Tibial nerve (tissue), 4 donors: ENCODE measurements at places on chromosomes 5 and 9. TPM values are rescaled to one million over a fixed set of nuclear protein-coding genes. Genes with fewer than 3 reads are reported as not detected.

FOXE1 gene
- total RNA-seq: not detected

ENG gene
- total RNA-seq: 99.8 TPM

LECT2 gene
- not detected for total RNA-seq

HARS1 gene
- total RNA-seq: 63.9 TPM

NXNL2 gene
- total RNA-seq: 1.5 TPM

CCDC187 gene
- total RNA-seq: not detected

DBH gene
- 1.2 TPM for total RNA-seq

TMC1 gene
- total RNA-seq: 2.3 TPM

TTC23L gene
- total RNA-seq: 5.4 TPM

ZNF484 gene
- total RNA-seq: 17.3 TPM

ANKRD34B gene
- total RNA-seq: not detected

LYRM7 gene
- 10.1 TPM for total RNA-seq

ECM2 gene
- total RNA-seq: 59.0 TPM

TLN1 gene
- total RNA-seq: 405 TPM

RLN2 gene
- not detected for total RNA-seq

MEIKIN gene
- total RNA-seq: not detected

FABP6 gene
- not detected for total RNA-seq

RNF44 gene
- total RNA-seq: 28.5 TPM

ADAMTSL2 gene
- 22.7 TPM for total RNA-seq

CAMK2A gene
- total RNA-seq: 0.20 TPM

RAB3C gene
- 1.1 TPM for total RNA-seq

ERP44 gene
- 15.0 TPM for total RNA-seq

PCDHGA7 gene
- total RNA-seq: 9.6 TPM

AGXT2 gene
- total RNA-seq: not detected

CARD6 gene
- 12.0 TPM for total RNA-seq

PCDHGB7 gene
- total RNA-seq: 18.0 TPM

PIK3R1 gene
- total RNA-seq: 500 TPM

CNTFR gene
- total RNA-seq: 38.5 TPM

HTR1A gene
- not detected for total RNA-seq

ARID3C gene
- total RNA-seq: 0.66 TPM

TMOD1 gene
- 30.0 TPM for total RNA-seq

CYLC2 gene
- total RNA-seq: not detected

PCDHB14 gene
- 6.6 TPM for total RNA-seq
